NCI-H2029 (cell line): ENCODE measurements at places on chromosomes 6 and 20.
A peak's percentile ranks its signal among the peaks of the same experiment; 100 is the strongest.

GRCh38 chr6:74607934-74608333, 597.9 kb downstream of the COL12A1 start:
- DNase-seq = no peak

GRCh38 chr6:5067305-5067704, 17.8 kb upstream of the PPP1R3G start:
- DNase-seq = no peak

- no peak for DNase-seq
Observed at GRCh38 chr6:7047128-7047527, 60.6 kb upstream of the RREB1 start.

DNA sequence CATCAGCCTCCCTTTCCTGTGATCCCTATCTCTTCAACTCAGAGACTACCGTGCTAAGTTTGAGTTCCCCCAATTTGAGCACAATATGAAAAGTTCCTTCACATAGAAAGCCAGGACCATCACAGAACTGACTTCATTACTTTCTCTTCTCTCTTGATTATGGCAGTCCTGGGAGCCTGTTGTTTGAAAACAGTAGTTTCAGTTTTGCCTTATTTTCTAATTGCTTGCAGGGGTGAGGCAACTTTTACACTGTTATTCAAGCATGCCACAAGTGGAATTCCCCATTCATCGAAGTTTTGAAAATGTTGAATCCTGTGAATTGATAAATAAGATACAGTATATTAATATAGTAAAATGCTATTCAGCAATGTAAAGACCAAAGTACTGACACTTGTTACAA, 569.7 kb upstream of the MARCKS start:
- no peak for DNase-seq

DNA sequence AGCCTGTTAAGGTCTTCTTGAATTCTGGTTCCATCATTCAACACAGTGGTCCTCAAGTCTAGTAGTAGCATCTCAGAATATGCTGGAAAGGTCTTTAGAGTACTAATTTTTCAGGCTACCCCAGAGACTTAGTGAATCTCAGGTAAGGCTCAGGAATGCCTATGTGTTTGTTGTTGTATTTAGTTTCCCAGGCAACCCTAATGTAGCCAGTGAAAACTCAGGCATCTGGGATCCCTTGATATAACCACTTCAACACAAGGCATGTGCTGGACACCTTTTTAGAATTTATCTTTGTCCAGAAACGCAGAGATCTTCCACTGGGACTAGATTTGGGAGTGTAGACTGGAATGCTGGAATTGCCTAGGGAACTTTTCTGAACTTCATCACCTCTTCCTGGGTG, 597.9 kb upstream of the FLRT3 start:
- no peak for DNase-seq

- peak; percentile 32 for DNase-seq
Observed at GRCh38 chr20:63740070-63740626, 572 bp downstream of the SLC2A4RG start.

GRCh38 chr6:116409756-116410155, 39.0 kb downstream of the DSE start:
- no peak for DNase-seq

DNA sequence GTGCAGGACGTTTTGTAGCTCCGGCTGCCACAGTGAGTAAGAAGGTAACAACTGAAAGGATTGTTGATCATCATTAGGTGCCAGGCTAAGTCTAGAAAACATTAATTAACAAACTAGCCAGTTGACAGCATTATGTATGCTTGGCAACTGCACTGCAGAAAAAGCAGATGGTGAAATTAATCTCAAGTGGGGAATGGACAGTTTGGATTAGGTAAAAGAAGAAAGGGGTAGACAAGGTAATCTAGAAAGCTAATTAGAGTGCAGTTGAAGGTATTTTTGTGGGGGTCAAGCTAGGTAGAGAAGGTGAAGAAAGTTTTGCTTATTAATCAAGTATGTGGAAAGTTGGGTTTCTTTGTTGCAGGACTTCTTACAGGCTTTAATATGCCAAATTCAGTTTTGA, 69.7 kb upstream of the HINT3 start:
- DNase-seq = no peak

- DNase-seq = no peak
Observed at GRCh38 chr20:36115925-36116324, 38.6 kb upstream of the EPB41L1 start.

DNA sequence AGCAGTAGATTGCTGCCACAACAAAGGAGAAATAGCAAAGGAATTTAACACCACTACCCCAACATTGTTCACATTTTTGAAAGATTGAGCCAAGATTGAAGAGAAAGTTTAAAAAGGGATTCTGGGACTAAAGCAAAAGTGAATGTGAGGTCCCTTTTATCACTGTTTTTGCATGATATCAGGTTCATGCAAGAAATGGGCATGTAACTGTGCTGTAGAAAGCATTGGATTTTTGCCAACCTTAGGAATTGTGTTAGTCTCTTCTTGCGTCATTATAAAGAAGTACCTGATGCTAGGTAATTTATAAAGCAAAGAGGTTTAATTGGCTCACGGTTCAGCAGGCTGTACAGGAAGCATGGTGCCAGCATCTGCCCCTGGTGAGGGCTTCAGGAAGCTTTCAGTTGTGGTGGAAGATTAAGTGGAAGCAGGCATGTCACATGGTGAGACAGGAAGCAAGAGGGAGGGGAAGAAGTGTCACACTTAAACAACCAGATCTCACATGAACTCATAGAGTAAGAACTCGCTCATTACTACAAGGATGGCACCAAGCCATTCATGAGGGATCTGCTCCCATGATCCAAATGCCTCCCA, 4.6 kb upstream of the GJB7 start:
- DNase-seq = peak; percentile 80

- no peak for DNase-seq
Observed at GRCh38 chr6:11217360-11218101, 14.9 kb downstream of the NEDD9 start.

- no peak for DNase-seq
Observed at GRCh38 chr6:73923905-73924485, 228.0 kb downstream of the CD109 start.
